ENCODE measurements at places on chromosomes 4 and X.

- peak; percentile 33 for DNase-seq
Observed at GRCh38 chrX:65985922-65986588, 53.8 kb downstream of the VSIG4 start.

GRCh38 chrX:103250977-103251376 lies 4.0 kb downstream of the TCEAL8 start:
- DNase-seq, result no peak

- DNase-seq, result no peak
Observed at GRCh38 chrX:110045421-110045820, 42.5 kb downstream of the TMEM164 start.

- no peak for DNase-seq
Observed at GRCh38 chrX:104565791-104566680, at the start of gene IL1RAPL2. Gene IL1RAPL2 (plus strand): TSS chrX:104566199.

- DNase-seq, result no peak
Observed at GRCh38 chr4:164579270-164579942, 174.5 kb upstream of the SMIM31 start.

DNA sequence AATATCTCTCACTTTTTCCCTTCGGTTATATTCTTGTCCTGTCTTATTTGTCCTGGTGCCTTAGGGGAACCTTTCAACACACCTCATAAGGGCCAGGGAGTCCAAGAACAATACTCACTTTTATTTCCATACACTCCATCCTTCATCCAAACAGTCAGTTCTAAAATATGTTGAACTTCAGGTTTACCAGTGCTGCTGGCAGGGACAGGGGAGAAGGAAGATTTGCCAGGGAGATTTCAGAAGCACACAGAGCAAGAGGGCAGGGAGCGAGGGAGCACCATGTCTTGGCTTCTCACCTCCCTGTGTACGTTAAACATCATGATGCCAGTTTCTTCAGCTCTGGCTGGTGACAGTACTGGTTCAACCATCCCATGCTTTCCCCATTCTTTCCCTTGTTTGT lies 631.1 kb upstream of the FAT1 start:
- DNase-seq, result no peak

DNA sequence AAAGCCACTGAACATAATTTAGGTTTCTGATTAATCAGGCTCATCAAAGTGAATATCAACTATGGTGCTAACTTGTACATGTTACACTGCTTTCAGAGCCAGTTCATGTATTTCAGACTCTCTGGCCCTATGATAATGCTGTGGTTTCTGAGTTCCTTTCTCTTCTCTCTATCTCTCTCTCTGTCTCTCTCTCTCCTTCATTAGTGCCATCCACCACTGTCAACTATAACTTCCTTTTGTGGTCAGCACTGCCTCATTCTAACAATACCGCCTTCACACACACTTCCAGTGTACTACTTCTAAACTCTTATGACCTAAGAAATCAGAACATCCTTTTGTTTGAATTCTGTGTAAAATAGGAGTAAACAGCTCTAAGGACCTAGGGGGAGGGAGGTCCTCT lies 907.1 kb downstream of the RPA4 start:
- no peak for DNase-seq

DNA sequence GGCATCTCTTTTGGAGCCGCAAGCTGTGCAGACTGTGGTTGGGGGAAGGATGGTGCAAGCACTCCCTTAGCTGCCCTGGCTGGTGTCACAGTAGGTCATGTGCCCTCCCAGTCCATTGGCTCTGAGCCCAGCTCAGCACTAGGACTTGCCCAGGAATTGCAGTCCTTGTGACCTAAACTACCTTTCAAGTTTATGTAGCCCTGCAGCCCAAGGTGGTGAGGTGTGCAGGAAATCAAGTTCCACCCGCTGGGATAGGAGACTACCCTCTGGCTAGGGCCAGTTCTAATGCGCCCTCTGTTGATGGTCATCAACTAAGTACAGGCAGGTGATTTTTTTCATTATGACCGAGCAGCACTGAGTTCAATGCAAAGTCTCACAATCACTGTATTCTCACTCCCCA lies 335.2 kb downstream of the UBE2NL start:
- DNase-seq, result no peak

DNA sequence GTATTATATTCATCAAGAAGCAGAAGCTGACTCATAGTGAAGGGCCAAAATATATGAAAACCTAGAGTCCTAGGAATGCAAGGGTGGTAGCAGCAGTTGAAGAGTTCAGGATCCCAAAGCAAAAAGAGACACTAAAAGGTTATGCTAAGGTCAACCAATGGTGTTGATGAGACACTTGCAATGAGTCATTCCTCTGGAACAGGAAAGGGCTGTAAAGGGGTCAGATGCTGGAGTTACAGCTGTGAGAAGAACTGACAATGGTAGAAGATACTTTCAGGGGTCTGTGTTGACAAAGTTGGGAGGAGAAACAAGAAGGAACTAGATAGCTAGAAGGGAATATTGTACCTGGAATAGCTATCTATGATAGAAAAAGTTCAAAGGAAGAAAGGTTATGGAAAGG lies 47.5 kb downstream of the ZGRF1 start:
- DNase-seq, result no peak
